Activated CD8-positive, alpha-beta memory T cell treated with anti-CD3 and anti-CD28 coated beads for 1 hour (primary cell): ENCODE measurements at places on chromosomes 7 and 10.
A peak's percentile ranks its signal among the peaks of the same experiment; 100 is the strongest.

- no peak for DNase-seq
Observed at GRCh38 chr7:121034929-121035328, 46.4 kb downstream of the CPED1 start.

DNA sequence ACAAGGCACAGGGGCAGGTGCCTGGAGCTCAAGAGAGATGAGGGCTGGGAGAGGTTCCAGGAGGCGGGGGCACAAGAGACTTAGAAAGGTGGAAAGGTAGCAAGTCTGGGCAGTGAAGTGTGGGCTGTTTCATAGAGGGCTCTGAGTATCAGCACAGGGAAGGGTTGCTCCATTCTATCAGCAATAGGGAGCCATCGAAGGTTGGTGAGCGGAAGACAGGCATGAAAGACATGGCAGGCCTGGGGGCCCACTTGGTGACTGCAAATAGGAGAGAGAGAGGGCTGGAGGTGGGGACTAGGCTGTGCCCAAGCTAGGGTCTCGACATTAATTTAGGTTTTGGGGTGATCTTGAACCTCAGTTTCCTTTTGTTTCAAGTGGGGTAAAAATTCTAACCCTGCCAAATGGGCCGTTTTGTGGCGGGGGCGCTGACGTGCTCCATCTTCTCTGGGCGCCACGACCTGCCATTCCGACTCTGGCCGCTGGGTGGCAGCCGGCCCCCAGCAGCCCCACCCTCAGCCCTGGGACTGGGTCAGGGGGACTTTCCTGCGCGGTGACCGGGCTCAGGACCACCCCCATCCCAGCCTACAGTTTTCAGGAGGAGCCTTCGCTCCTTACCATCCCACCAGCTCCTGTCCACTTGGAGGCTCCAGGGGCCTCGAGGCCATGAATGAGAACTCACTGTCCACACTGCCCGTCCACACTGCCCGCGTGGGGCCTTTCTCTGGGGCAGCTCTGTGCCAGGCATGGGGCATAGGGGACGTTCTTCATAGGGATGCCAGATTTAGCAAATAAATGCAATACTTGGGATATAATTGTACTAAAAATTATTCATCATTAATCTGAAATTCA is 37.2 kb upstream of the PCBD1 start:
- DNase-seq, result peak; percentile 6

GRCh38 chr10:71392292-71392691 is 4.4 kb upstream of the CDH23 start:
- no peak for DNase-seq

- DNase-seq, result no peak
Observed at GRCh38 chr10:125018576-125019143, 76.7 kb downstream of the ZRANB1 start.

DNA sequence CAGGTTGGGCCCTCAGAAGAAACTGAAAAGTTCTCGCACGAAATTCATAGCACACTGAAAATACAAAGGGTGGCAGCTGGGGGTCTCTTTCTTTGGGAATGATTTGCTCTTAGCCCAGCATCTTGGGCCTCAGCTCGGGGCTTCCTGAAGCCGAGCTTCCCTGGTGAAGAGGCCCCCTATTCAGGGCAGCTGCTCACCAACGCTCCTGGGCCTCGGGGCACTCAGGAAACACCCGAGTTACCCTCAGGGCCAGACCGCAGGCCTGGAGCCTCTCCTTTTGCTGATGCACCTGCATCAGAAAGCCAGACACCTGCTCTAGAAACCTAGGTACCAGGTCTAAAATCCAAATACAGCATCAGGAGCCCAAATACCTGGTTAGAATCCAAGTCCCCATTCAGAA is 85.5 kb downstream of the PTPRE start:
- no peak for DNase-seq

DNA sequence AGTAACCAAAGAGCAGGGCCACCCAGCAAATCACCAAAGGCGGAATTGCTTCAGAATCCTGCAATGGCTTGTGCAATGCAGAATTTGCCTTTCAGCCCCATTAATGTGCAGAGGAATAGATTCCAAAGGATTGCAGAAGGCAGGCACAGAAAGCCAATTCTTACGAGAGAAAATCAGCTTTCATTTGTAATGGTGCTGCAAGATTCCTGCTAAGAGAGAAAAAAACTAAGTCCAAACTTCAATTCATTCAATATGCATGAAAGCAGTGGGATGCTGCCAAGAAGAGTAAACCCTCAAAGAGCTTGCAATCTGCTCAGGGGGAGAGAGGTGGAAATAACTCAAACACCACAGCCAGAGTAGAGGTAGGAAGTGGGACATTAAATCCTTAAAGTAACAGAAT is 70.4 kb downstream of the ENO4 start:
- no peak for DNase-seq

GRCh38 chr7:76346778-76347177 is 12.0 kb downstream of the YWHAG start:
- DNase-seq, result no peak
